ENCODE measurements at places on chromosomes 3 and 15. TPM values are rescaled to one million over a fixed set of nuclear protein-coding genes. Genes with fewer than 3 reads are reported as not detected.
A peak's percentile ranks its signal among the peaks of the same experiment; 100 is the strongest.

DNA sequence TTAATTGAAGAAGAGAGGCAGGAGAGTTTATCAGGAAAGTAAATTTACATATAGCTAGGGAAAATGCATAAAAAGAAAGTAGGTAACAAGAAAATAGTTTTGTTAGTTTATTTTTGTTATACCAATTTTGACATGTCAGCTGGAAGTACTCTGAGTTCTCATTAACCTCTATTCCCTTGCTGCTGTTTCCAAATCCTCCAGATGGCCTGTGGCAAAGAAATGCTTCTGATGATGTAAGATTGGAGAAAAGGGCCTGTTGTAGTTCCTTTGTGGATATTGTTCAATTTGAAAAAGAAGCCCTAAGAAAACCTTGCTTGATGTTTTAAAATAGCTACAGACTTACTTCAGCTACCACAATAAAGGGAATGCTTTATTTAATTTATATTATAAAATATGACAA lies 192.9 kb upstream of the SLITRK3 start:
- no peak for DNase-seq

DNA sequence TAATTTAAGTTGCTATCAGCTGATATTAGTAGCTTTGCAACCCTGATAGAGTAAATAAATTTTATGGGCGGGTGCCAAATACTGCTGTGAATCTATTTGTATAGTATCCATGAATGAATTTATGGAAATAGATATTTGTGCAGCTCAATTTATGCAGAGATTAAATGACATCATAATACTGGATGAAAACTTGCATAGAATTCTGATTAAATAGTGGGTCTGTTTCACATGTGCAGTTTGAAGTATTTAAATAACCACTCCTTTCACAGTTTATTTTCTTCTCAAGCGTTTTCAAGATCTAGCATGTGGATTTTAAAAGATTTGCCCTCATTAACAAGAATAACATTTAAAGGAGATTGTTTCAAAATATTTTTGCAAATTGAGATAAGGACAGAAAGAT lies 70.0 kb downstream of the ECT2 start:
- DNase-seq, result no peak

DNA sequence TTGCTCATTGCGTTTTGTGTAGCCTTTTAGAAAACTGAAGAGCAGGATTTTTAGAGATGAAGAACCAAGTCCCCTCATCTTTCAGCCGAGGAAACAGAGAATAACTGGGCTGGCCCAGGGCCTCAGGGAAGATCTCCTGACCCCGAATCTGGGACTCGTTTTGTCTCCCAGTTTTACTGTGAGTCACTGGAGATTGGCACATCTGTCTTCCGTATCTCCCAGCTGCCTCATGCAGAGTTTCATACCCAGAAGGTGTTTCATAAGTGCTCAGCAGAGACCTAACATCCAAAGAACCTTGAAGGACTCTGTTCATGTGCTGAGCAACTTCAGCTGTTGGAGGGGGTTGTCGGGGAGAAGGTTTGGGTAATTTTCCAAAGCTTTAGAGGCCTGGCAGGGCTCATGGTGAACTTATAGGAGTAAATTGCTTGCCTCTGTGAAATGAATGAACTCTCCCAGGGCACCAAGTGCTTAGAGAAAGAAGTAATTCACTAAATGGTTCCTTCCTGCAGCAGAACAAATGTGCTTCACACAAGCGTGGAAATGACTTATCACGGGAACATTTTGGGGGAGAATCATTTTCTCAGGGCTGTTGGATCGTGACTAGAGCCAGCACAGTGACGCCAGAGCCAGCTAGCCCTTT lies 121.4 kb downstream of the FAM43A start:
- no peak for DNase-seq

GRCh38 chr3:194306109-194306686 lies 44.9 kb downstream of the CPN2 start:
- DNase-seq, result peak; percentile 76

DNA sequence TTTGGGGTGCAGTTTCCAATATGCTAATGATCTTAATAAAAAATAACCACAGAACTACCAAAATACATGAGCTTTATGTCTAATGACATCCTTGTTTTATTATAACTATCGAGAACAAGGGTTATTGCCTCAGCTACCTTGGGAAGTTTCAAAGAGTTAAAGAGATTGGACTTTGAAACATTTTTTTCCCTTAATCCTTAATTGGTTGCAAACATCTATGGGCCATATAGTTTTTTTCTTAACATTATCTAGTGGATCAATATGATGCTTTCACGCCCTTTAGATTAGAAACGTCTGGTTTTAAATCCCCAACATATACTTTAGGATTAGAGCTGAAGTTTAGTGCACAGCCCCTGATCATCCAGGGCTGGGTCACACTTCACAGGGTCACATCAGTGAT lies 219.2 kb upstream of the SGO1 start:
- DNase-seq, result no peak

DNA sequence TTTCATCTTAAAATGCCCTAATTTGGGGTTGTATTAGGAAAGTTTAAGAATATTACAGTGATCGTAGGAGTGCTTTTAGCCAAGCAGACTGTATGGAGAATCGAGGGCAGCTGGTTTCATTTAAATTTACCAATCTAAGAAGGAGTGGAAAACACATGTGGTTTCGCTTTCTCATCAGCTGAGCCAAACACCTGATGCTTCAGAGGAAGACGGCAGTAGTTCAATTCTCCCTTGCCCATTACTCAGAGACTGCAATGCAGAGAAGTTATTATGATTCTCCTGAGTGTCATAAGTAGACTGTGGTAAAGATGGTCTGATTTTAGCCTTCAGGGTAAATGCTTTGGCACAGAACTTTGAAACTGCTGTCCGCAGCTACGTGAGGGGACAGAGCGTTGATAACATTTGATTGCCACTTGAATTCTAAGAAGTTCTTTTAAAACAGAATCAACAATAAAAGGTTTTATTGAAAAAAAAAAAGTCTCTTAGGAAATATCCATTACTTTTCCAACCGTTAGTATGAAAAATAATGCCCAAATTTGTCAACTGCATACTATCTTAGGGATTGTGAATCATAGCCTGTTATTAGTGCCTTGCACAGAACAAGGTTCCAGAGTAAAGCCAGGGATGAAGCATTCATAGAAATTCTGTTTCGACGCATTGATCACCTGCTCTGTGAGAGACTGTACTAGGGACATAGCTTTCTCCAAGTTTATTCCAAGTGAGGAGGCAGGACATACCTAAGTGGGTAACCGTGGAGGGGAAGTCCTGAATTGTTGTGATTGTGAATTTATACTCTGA lies 25.6 kb downstream of the LYSMD4 start:
- DNase-seq, result no peak

DNA sequence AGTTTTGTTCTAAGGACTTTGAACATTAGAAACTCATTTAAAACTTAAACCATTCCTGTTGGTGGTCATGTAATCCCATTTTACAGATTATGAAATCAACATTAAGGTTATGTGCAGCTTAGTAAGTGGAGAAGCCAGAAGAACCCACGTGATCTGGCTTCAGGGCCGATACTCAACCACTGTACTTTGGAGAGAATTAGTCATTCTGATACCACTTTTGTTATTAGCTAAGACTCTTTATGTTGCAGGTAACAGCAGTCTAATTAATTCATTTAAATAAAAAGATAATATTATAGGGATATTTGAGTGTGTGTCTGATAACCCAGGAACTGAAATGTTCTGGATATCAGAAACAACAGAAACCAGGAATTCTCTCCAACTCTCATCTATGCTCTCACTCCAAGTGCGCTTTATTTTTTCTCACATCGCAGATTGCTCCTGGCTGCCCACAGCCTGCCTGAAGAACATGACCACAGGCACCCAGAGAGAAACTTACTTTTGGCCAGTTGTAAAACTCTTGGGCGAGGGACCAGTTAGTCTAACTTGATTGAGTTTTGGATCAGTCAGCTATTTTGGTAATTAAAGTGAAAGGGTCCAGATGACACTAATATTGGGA lies 25.2 kb downstream of the UBE2E1 start:
- DNase-seq, result no peak

DNA sequence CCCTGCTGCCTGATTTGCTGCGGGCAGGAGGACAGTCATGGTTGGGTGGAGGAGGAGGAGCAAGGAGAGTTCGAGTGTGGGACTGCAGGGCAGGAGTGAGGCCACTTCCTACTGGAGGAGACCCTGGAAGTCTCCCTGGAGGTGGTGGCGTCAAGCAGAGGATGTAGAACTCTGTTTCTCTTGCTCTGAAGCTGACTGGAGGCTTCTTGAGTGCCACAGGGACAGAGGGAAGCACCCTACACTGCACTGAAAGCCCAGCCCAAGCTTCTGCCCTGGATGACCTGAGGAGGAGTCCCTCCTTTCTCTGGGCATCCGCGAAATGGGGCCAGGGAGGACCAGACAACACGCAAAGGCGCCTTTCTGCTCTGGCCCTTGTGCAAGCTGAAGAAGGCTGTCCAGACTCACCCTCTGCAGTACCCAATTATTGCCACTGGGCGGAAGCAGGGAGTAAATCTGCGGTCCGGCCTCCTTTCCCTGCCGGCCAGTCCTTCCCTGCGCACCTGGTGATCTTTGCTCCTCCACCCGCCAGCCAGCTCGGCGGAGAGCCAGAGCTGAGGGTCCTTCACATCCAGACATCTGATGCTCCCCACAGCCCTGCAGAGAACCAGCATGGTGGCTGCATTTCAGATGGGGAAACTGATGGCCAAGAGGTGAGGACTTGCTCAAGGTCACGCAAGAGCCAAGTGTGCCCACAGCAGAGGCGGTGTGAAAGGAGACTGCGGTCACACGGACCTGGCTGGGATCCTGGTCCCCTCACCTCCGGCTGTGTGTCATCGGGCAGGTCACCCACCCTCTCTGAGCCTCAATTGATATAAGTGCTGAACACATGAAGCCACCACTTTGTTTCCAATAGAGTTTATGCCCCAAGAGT lies 207.1 kb downstream of the TBC1D2B start:
- DNase-seq, result peak; percentile 60

Gene GXYLT2
- total RNA-seq, result under 0.01 TPM

All from lung microvascular endothelial cell (primary cell).